ENCODE measurements at places on chromosomes 5 and 9.

- H3K4me1 ChIP-seq, result no peaks in the 10 kb centered on the region
- no peak overlapping the region for H3K4me3 ChIP-seq
- DNase-seq, result no peak
- no peaks in the 10 kb centered on the region for H3K27me3 ChIP-seq
- no peak overlapping the region for H3K27ac ChIP-seq
Observed at GRCh38 chr9:11933926-11934325, 759.3 kb upstream of the TYRP1 start.

DNA sequence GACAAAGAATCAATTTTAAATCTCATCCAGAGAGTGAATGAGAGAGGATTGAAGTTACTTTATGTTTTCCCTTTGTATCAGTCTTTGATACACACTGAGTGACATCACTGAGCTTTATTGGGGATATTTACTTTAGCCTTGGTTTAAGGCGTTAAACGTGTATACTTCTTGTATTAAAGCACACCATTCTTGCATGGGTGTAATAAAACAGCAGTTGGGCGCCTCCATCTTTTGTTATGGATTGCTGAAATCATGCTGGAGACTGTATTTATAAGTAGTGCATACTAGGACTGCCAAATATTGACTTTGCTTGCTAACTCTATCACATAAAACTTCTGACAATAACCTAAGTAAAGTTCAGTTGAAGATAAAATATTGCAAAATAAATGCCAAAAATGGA, 1755.8 kb upstream of the WWC1 start:
- H3K27me3 ChIP-seq, result no peaks in the 10 kb centered on the region
- no peaks in the 10 kb centered on the region for H3K4me1 ChIP-seq
- H3K27ac ChIP-seq, result no peak overlapping the region
- no peaks in the 10 kb centered on the region for H3K36me3 ChIP-seq

DNA sequence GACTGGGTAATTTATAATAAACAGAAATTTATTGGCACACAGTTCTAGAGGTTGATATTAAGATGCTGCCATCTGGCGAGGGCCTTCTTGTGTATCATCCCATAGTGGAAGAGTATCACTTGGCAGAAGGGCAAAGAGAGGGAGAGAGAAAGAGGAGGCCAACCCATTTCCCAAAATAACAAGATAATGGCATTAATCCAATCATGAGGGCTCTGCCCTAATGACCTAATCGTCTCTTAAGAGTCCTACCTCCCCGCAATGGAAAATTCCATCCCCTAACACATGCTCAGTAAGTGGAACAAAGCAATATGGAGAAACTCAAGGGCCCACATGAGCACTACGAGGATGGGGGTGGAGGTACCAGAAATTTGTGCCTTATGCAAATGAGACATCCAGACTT, 17.6 kb upstream of the VDAC1 start:
- no peaks in the 10 kb centered on the region for H3K27me3 ChIP-seq
- no peak overlapping the region for H3K4me3 ChIP-seq
- no peaks in the 10 kb centered on the region for H3K36me3 ChIP-seq
- no peak overlapping the region for H3K27ac ChIP-seq
- no peaks in the 10 kb centered on the region for H3K4me1 ChIP-seq

DNA sequence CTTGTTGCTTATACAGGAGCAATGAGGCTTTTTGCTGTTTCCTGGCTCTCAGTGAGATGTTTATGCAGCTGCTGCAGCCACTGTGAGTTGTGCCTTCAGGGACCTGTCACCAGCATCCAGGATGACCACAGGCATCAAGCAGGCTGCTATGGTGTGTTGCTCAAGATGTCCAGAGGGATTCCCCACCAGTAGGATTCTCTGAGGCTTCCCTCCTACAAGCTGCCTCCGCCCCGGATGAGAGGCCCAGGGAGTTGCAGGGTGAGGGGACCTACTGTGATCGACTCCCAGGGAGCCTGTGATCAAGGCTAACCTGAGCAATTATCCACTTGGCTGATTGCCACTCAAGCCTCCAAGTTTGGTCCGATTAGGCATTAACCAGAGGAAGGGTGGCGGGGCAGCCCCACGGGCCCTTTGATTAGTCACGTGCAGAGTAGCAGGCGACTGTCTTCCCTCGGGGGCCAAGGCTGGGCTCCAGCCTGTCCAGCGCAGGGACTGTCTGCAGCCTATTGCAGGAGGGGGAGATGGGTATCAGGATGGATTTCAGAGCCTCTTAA, 1.8 kb upstream of the FAT2 start:
- H3K4me3 ChIP-seq, result no peak overlapping the region
- no peaks in the 10 kb centered on the region for H3K27me3 ChIP-seq
- no peak overlapping the region for H3K27ac ChIP-seq
- H3K36me3 ChIP-seq, result no peaks in the 10 kb centered on the region

GRCh38 chr5:128537221-128537999, 635 bp downstream of the FBN2 start:
- H3K36me3 ChIP-seq, result no peaks in the 10 kb centered on the region
- H3K4me3 ChIP-seq, result peak overlapping the region; percentile 64
- peaks cover 15% of the 10 kb centered on the region for H3K4me1 ChIP-seq
- peaks cover 42% of the 10 kb centered on the region for H3K27me3 ChIP-seq
- DNase-seq, result peak; percentile 54

GRCh38 chr9:16985559-16986348, 115.3 kb upstream of the BNC2 start:
- H3K4me1 ChIP-seq, result no peaks in the 10 kb centered on the region
- no peaks in the 10 kb centered on the region for H3K36me3 ChIP-seq
- no peak for DNase-seq
- no peak overlapping the region for H3K4me3 ChIP-seq

GRCh38 chr9:79610791-79611614, 39.2 kb downstream of the TLE4 start:
- H3K27me3 ChIP-seq, result no peaks in the 10 kb centered on the region
- H3K27ac ChIP-seq, result no peak overlapping the region
- no peaks in the 10 kb centered on the region for H3K36me3 ChIP-seq
- DNase-seq, result no peak
- peaks cover 30% of the 10 kb centered on the region for H3K4me1 ChIP-seq

GRCh38 chr5:171858303-171858702, 72.7 kb downstream of the SMIM23 start:
- H3K27me3 ChIP-seq, result no peaks in the 10 kb centered on the region
- no peak overlapping the region for H3K27ac ChIP-seq
- H3K4me3 ChIP-seq, result no peak overlapping the region
- H3K4me1 ChIP-seq, result no peaks in the 10 kb centered on the region
- DNase-seq, result no peak

DNA sequence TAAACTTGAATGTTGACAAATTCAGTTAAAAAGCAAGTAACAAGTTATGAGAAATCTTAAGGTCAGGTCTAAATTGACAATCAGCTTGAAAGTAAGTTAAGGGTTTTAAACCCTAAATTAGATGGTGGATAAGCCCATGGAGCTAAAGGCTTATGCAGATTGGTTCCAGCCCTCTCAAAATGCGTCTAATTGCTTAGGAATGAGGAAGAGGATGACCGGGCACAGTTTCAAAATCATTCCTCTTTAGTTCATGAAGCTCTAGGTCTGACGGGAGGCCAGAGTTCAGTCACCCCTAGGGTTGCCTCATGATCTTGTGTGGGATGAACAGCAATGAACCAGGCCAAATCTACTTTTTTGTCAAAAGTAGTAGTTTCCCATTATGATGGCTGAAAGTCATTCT, 75.4 kb downstream of the SLC38A9 start:
- no peaks in the 10 kb centered on the region for H3K36me3 ChIP-seq
- peak overlapping the region; percentile 11 for H3K27ac ChIP-seq
- no peak for DNase-seq
- H3K4me3 ChIP-seq, result no peak overlapping the region
- H3K27me3 ChIP-seq, result no peaks in the 10 kb centered on the region

- no peak overlapping the region for H3K27ac ChIP-seq
- no peak overlapping the region for H3K4me3 ChIP-seq
- no peak for DNase-seq
- peaks cover 79% of the 10 kb centered on the region for H3K4me1 ChIP-seq
- no peaks in the 10 kb centered on the region for H3K36me3 ChIP-seq
Observed at GRCh38 chr9:94821098-94821887, 94.8 kb downstream of the AOPEP start.

DNA sequence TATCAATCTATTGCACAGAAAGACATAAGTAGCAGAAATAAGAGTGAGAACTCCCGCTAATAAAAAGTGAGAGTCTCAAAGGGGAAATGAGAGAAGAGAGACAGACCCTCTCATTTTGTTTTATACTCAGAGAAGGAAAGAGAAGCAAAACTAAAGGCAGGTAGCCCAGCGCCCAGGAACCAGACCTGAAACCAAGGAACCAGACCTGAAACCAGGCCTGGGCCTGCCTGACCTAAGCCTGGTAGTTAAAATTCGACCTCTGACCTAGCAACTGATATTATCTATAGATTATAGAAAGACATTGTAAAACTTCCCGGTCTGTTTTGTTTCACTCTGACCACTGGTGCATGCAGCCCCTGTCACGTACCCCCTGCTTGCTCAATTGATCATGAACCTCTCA, 134.5 kb upstream of the SEMA6A start:
- no peak overlapping the region for H3K27ac ChIP-seq
- DNase-seq, result no peak
- H3K36me3 ChIP-seq, result no peaks in the 10 kb centered on the region
- H3K4me1 ChIP-seq, result no peaks in the 10 kb centered on the region
- no peaks in the 10 kb centered on the region for H3K27me3 ChIP-seq

DNA sequence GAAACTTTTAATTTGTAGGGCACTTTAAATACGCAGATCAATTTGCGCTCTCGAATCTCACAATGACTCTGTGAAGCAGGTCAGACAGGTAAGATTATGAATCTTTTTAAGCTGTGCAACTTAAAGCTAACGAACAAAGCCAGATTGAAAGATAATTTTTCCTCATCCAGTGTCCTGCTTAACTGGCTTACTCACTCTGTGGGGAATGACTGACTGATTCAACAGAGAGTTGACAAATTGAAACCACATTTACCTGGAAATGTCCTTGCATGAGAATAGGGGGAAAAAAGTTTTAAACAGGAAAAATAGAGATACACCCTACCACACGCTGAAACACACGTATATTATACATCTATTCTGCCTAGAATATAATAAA, 187.9 kb downstream of the MAN2A1 start:
- H3K4me3 ChIP-seq, result no peak overlapping the region
- no peak for DNase-seq
- H3K36me3 ChIP-seq, result no peaks in the 10 kb centered on the region

DNA sequence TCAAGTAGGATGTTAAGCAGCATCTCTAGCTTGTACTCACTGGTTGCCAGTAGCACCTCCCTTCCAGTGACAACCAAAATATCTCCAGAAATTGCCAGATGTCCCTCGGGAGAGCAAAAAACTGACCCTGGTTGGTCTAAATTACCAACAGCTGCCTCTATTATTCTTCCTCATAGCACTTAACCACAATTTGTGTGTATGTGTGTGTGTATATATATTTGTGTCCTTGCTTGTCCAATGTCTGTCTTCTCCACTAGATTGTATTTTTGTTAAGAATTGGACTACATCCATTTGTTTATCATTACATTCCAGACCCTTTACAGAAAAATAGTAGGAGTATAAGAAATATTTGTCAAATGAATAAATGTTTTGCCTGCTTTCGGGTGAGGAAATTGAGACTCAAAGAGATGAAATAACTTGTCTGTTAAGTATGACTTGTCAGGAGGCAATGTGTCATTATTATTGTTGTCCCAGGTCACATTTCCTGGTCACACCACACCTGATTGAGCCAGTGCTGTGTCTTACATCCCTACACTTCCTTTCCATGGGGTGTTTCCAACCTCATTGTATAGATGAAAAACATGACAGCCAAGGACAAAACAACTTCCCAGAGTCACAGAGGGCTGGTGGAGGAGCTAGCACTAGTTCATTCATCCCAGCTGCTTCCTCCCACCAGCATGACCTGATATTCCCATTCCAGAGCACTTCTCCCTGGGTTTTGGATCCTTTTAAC, 11.4 kb upstream of the GRPEL2 start:
- no peak overlapping the region for H3K4me3 ChIP-seq
- no peak overlapping the region for H3K27ac ChIP-seq
- DNase-seq, result no peak
- no peaks in the 10 kb centered on the region for H3K27me3 ChIP-seq

DNA sequence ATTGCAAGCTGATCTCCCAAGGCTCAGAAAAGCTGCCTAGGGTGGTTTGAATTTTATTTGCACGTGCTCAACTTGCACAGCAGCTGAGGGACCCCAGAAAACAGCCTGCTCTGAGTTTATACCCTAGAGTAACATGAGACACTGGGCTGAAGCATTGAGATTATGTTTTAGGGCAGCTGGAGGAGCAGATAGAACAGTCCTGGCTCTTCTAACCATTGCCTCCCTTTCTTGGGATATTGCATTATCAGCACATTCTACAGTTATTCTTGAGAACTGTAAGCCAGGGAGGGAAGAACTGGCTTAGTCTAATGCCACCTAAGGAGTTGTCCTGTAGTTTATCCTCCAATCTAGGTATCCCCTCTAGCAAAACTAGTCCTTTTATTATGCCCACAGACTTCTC, 10.3 kb downstream of the SMC2 start:
- no peak overlapping the region for H3K27ac ChIP-seq
- no peak for DNase-seq
- H3K27me3 ChIP-seq, result no peaks in the 10 kb centered on the region
- no peaks in the 10 kb centered on the region for H3K4me1 ChIP-seq

GRCh38 chr5:143108498-143109128, 294.9 kb downstream of the NR3C1 start:
- no peaks in the 10 kb centered on the region for H3K36me3 ChIP-seq
- no peaks in the 10 kb centered on the region for H3K27me3 ChIP-seq
- H3K4me1 ChIP-seq, result peaks cover 44% of the 10 kb centered on the region
- no peak overlapping the region for H3K4me3 ChIP-seq
- no peak overlapping the region for H3K27ac ChIP-seq

DNA sequence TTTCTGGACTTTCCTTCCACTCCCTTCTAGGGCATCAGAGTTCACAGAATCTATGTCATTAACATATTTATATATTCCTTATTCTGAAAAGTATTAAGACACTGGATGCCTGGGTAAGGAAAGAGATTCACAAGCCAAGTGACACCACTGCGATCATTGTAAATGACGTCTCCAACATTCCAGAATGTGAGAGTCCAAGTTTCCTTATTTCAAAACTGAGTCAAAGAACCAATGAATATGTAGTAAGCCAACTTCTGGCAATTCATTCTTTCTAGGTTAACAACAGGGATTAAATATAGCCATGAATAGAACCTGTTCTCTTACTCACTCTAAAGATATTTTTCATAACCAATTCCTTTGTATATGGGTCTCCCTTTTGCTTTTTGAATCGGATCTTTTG, 18.1 kb downstream of the RAI14 start:
- no peak for DNase-seq
- H3K4me1 ChIP-seq, result peaks cover 12% of the 10 kb centered on the region
- no peaks in the 10 kb centered on the region for H3K27me3 ChIP-seq
- no peak overlapping the region for H3K4me3 ChIP-seq
- H3K27ac ChIP-seq, result peak overlapping the region; percentile 66

DNA sequence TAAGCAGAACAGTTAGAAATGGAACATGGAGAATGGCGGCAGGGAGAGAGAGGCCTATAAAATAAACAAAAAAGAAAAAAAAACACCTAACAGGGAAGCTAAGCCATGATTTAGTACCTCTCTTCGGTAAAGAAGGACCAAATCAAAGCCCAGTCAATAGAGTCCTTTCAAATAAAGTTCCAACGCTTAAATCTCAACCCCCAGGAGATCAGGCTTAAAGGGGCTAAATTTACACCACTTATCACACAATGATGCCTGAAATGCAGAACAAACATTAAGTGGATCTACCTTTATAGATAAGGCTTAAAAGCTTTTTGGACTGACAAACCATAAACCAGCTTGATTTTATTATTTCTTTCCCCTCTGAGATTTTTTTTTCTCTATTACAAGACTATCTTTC, 66.3 kb downstream of the PRELID2 start:
- H3K4me1 ChIP-seq, result no peaks in the 10 kb centered on the region
- no peak for DNase-seq
- H3K4me3 ChIP-seq, result no peak overlapping the region
- H3K27me3 ChIP-seq, result no peaks in the 10 kb centered on the region
- H3K36me3 ChIP-seq, result no peaks in the 10 kb centered on the region

Data from heart right ventricle (tissue), 16 donors.